CD4-positive, alpha-beta T cell treated with Interleukin-4 for 4 hours (primary cell): ENCODE measurements at places on chromosomes 16 and 17.

- DNase-seq: no peak
These were observed 25.0 kb downstream of the CYB561 start for GRCh38 chr17:63420868-63421680.

- DNase-seq: no peak
These were observed 162.8 kb downstream of the FOXL1 start for GRCh38 chr16:86740906-86741799.

DNA sequence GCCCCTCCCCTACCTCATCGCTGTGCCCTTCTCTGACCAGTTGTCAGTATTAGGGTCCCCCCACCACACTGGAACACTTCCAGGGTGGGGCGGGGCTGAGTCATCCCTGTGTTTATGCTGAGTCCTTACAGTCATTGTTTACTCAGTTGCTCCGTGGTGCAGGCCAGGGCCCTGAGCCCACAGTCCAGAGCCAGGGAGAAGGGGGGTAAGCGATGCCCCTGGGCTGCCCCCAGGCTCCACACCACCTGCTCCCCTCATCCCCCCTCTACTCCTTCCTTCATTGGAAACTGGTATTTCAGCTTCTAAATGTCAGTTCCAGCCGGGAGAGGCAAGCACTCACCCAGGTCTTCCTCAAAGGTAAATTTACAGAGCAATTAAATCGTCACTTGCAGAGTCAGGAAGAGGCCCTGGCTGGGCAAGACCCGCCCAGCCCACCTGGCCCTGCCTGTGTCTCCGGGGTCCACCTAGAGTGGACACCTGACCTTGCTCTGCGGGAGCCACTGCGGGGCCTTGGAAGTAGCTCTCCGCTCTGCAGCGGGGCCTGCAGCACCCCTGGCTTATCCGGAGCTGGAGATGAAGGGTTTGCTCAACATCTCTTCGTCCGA, 4.8 kb downstream of the ATP2A3 start:
- no peak for DNase-seq

DNA sequence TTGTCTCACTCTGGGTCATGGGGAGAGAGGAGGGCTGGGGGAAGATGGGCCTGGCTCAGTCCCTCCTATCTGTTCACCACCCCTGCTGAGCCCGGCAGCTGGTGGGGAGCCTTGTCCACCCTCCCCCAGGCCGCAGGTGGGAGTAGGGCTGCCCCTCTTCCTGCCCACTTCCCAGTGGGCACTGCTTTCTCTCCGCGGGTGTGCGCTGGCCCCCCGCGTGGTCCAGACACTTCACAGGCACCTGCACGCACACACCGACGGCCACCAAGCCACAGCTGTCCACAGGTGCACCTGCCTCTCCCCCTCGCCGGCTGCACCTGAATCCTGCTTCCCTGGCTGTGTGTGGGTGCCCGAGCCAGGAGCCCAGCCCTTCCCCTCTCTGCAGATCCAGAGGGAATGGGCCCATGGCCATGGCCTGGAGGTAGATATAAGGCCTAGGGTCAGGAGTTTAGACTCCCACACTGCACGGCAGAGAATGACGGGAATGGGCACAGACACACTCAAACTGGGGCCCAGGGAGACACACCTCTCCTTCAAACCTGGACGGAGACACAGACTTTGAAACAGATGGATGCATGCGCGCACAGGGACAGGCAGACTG, 2.0 kb downstream of the NHERF2 start:
- no peak for DNase-seq

DNA sequence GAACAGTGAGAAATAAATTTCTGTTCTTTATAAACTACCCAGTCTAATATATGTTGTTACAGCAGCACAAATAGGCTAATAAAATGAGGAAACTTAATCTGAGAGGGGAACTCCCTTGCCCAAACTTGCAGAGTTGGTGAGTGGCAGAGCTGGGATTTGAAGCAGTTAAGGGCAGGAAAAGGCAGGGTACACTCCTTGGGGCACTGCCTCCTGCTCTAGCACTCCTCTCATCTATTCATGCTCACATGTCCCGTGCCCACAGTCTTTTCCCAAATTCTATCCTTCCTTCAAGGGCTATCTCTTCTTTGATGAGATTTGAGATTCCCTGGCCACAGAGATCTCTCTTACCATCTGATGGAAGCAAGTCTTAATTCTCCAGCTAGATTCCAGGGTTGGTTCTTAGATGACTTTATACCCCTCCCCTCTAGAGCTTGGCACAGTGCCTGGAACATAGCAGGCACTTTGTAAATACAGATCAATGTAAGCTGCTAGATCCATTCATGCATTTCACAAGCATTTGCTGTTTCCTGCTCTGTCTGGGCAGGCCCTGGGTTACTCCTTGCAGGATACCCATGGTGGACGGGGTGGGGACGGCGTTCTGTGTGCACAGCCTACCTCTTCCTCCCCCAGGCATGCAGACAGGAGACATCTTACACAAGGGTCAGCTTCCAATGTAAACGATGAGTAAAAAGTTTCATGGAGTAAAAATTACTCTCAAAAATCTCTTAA, 39.2 kb upstream of the ABCC12 start:
- no peak for DNase-seq

DNA sequence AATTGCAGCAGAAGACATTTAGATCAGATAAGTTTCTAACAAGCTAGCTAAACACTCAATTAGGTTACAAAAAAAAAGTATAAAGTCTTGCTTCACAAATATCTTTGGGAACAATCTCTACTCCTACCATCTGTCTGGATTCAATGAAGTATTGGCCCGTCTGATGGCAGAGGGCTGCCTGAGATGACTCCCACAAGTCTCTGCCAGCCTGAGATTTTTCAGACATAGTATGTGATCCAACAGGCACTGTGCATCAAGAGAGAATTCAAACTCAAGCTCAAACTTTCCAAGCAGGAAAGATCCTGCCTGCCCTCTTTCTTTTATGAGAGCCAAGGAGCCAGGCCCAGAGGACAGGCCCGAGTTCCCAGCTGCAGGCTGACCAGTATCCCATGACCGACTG, 22.6 kb downstream of the SLC39A11 start:
- DNase-seq: no peak

- no peak for DNase-seq
These were observed 50.3 kb downstream of the KSR1 start for GRCh38 chr17:27506348-27507218.

DNA sequence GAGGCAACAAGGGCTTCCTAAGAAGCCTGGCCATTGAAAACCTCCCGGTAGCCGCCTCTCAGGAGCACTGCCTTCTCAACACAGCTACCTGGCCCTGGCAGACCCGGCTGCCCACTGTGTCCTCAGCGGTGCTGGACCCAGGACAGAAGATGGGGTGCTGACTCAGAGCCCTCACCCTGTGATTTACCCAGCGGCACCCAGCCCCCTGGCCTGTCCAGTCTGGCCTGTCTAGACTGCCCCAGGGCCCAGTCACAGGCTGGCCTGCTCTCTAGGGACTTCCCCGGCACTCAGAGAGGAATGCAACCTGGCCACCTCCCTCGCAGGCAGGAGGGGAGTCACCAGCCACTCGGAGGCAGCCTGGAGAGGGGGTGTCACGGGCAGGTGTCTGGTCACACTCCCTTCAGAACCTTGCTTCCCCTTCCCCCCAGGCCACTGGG, 20.1 kb downstream of the PIEZO1 start:
- DNase-seq: no peak

GRCh38 chr17:9204637-9205329, 183.5 kb downstream of the NTN1 start:
- DNase-seq: no peak

DNA sequence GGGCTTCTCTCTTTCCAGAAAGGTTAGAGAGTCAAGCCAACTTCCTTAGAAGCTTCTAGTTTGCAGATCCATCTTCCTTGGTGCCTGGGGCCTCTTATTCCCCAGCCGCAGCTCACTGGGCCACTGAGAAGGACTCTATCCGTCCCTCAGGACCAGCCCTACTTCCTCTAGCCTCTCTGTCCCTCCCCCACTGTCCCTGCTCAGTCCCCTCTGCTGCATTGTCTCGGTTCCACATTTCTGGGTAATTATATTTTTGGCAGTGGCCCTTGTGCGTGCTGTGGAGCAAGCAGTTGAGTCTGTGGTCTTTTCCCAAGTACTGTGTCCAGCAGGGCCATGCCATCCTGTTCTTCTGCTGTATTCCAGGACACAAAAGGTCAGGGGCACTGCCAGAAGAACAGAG, 17.8 kb downstream of the IRX3 start:
- no peak for DNase-seq

GRCh38 chr16:75333721-75334163, 82.3 kb upstream of the BCAR1 start:
- DNase-seq: no peak

- DNase-seq: no peak
These were observed 10.2 kb downstream of the MYO18A start for GRCh38 chr17:29169806-29170591.
